ENCODE measurements at places on chromosomes 1 and 21. TPM values are rescaled to one million over a fixed set of nuclear protein-coding genes. Genes with fewer than 3 reads are reported as not detected.

The HMGB4 gene
- not detected for total RNA-seq

The TGFB2 gene
- total RNA-seq, result 1.6 TPM

The KRTAP19-3 gene
- total RNA-seq, result not detected

The MYOG gene
- total RNA-seq, result not detected

The STRIP1 gene
- 28.3 TPM for total RNA-seq

The PDE4B gene
- total RNA-seq, result 18.6 TPM
